ENCODE measurements at places on chromosomes 5 and 9.

DNA sequence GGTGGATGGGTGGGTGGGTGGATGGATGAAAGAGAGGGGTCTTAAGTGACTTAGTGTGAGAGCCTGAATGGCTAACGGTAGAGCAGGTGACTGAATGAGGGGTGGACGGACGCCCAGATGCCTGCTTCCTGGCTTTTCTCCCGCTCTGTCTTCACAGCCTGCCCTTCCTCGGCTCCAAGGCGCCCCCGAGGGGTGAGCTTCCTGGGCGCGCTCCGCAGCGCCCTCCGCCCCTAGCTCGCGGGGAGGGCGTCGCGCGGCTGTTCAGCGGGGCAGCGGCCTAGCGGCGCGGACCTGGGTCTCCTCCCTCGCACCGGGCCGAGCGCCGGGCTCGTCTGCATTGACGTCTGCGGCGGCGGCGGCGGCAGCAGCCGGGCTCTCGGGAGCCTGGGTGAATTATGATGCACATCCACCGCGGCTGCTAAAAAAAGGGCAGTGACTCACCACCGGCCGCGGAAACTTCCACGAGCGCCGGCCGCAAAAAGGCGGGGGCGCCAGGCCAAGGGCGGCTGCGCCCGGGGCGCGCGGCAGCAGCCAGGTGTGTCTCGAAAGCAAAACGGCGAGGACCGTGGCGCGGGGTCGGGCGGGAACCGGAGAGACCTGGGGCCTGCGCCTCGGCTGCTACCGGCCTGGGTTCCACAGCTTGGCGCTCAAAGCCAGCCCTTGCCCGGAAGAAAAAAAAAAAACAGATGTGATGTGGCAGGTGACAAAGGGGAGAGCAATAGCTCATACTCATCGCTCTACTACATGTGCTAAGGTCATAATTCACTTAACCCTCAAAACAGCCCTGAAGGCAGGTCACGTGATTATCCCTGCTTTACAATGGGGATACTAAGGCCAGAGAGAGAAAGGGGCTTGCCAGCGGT is 143.0 kb upstream of the ADRA1B start:
- DNase-seq = no peak

DNA sequence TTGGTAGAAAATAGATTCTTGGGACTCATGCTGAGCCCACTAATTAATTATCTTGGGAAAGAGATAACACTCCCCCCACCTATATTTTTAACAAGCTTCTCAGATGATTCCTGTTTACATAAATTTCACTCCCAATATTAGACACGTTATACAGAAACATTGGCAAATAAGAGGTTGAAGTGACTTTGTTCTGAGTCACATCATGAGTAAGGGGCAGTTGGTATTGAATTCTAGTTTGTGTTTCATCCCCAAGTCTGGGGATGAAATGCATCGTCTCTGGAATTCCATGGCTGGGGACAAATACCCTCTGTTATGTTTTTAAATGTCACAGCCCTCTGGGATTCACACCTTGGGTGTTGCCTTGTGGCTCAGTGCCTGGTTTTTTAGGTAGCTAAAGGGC is 41.0 kb downstream of the BASP1 start:
- DNase-seq = no peak

GRCh38 chr5:155128786-155129512 is 115.4 kb downstream of the KIF4B start:
- DNase-seq = no peak

DNA sequence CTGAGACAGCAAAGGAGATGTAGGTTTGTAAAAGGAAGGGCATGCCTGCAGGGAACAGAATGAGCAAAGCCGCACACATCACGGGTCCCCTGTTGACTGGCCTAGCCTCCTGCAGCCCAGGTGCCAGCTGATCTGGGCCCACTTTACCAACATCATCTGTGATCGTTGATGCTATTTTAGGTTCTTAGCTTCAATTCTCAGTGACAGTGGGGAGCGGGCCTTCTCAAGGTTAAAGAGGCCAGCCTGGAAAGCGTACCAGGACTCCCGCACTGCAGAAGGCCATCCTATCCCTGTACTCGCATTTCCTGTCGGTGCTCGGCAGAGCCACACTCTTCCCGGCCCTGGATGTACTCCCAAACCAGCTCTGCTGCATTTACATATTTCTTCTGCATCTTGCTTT is 213.5 kb upstream of the IRX1 start:
- DNase-seq = no peak

GRCh38 chr5:1479581-1480188 is 34.4 kb upstream of the SLC6A3 start:
- DNase-seq = peak; percentile 65

GRCh38 chr5:32249668-32250067 is 63.1 kb downstream of the MTMR12 start:
- no peak for DNase-seq

GRCh38 chr9:75891771-75892215 is 1.3 kb downstream of the PCSK5 start:
- DNase-seq = no peak

DNA sequence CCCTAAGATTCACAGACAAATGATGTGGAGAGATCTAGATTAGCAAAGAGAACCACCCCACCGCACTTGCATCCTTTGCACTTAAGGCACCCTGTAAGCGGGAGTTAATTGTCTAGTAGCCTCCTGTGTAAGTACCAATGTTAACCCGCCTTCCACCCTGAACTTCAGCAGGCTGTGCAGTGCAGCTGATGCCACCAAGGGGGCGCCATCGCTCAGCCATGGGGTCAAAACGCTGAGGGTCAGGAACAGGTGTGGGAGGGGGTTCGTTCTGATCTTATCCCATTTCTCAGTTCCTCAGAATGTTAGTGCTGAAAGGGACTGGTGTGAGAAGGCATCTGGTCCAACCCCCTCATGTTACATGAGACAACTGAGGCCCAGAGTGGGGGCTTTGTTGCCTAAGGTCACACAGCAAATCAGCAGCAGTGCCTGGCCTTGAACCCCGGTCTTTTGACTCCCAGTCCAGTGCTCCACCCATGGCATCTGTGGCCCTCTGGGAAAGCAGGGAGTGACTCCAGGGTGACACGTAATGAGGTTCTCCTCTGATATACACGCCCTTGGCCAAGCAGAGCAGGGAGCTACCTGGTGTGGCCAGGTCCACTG is 57.3 kb downstream of the CYFIP2 start:
- DNase-seq = no peak

- DNase-seq = no peak
Observed at GRCh38 chr5:129111351-129111750, 16.8 kb downstream of the ISOC1 start.

GRCh38 chr5:95915999-95916686 is 45.5 kb downstream of the ELL2 start:
- no peak for DNase-seq

DNA sequence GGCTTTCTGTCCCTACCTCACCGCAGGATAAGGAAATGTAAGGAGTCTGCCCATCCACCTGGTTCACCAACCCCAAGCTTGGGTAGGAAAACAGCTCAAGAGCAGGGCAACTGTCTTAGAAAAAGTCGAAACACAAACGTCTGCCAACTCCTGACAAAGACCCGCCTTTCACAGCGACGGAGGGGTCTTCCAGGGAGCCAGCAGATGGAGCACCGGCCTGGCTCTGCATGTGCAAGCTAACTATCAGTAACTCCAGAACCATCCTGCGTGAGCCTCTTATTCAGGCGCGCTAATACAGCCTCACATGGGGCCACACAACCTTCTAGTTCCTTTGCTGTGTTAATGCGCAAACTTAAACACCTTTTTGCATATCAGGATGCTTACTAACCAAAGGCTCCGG is 26.9 kb downstream of the CAMSAP1 start:
- no peak for DNase-seq

- DNase-seq = no peak
Observed at GRCh38 chr5:171952021-171952420, 54.4 kb downstream of the FBXW11 start.

GRCh38 chr5:38994324-38994927 is 79.8 kb downstream of the RICTOR start:
- no peak for DNase-seq

DNA sequence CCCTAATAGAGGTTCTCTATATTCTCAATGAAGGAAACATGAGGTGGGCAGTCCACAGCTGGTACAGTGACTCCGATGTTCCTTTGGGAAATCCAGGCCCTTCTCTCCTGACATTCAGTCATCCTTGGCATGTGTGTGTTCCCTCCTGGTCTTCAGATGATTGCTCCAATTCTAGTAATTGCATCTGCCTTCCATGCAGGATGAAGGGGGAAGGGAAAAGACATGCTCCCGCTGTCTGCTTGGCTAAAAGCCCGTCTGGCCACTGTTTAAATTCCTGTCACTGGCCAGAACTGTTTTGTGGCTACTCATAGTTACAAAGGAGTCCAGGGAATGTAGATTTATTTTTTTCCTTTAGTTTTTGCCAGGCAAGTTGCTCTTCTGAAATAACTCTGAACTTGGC is 65.0 kb downstream of the MAST4 start:
- DNase-seq = no peak

- no peak for DNase-seq
Observed at GRCh38 chr5:78360674-78360923, 182 bp downstream of the SCAMP1 start.

DNA sequence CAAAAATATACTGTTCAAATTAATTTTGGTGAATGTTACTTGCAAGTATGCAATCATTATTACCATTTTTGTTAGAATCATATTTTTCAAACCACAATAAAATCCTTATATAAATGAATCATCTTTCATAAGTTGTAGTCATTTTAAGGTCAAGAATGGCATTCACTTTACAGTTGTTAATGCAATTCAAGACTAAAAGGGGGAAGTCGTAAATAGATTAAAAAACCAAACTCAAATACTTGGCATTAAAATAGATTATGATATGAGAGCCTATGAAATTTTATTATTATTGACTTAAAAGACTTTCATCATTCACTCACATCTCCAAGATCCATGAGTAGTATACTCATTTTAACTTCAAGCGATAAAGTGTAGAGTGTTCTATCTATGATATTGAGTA is 11.6 kb downstream of the CDH9 start:
- no peak for DNase-seq

DNA sequence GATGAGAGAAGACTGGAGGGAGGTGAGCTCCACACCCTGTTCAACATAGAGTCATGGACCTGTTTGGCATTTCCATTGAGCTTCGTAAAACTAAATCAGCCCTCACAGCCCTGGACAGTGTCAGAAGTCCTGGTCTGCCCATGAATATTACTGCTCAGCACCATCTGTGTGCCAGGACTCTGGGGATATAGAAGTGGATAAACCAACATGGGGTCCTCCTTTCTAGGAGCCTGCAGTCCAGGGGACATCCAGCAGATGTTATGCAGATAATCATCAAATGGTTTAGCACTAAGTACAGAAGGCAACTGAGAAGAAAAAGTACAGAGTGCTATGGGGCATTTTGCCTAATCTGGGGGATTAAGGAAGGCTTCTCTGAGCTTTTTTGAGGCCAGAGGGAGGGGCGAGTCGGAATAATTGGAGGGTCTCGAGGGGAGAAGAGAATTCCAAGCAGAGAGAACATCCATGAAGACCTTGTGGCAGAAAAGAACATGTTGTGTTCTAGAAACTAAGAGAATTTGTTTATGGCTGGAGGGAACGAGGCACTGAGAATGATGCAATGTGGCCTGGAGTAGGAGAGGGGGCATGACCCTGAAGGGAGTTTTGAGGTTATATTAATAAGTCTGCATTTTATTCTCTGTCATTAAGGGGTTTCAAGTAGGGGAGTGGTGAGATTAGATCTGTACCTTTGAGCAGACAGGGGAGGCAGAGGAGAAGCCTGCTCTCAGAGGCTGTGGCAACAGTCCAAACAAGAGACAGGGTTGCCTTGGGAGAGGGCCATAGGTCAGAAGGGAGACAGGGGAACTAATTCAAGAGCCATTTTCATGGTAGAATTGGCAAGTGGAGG is 63.5 kb upstream of the SLC2A8 start:
- DNase-seq = no peak

DNA sequence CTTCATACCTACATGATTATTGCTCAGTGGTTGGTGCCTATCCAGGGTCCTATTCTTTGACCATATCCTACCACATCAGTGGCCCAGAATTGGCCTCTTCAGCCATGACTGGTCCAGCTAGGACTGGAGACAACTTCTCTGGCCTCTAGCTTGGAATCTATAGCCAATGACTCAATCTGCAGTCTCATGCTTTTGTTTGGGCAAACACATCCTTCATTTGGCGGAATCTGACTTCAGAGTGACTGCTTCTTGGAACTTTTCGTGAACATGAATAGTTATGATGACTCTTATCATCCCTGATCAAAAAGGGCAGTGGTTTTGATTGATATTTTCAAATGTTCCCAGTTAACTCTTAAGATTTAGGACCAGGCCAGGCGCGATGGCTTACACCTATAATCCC is 134.1 kb downstream of the PAPPA start:
- no peak for DNase-seq

DNA sequence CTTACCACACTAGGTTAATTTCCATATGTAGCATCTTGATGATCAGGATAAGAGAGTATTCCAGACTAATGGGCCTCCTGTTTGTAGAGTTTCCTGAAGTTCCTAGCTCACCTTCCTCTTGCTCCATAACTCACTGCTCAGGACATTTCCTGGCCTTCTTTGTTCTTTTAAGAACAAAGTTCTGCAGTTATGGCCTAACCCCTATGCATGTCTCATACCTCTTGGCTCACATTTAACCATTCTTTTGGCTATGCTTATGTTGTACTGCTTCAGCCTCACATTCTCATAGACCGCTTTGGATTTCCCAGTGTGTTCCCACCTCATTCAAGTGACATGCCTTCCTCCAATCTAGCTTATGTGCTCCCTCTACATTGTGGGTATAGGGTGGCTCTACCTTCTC is 40.5 kb upstream of the HMGCS1 start:
- no peak for DNase-seq

- no peak for DNase-seq
Observed at GRCh38 chr5:31361234-31361633, 167.7 kb downstream of the CDH6 start.

DNA sequence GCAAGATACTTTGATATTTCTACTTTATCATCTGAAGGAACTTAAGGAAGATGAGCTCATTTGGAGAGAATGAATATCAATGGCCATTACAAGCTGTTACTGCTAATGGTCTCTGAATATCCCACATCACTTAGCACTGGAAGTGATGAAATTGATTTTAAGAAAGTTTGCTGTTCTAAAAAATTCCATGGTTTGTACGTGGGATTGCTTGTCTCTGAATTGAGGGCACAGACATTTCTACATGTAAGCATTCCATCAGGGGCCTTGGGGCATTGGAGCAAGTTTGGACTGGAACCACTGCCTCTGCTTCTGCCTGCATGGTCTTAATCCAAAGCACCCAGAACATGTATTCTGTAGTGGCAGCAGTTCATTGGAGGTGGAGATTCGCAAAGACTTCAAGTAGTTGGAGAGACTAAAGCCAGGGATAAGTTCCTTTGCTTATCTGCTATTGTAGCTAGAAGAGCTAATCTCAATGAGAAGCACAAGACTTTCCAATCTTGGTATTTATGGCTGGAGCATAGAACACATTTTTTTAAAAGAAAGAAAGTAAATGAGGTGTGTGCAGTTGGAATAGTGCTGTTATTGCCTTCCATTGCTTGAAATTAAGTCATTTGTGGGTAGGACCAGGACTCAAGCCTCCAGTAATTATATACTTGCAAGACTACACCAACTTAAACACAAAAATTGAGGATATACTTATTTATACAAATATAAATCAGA is 424.2 kb downstream of the SPATA31D1 start:
- no peak for DNase-seq

All from OCI-LY7 (cell line).